Cardiac septum (tissue), 1 donor: ENCODE measurements at places on chromosomes 13 and 19. TPM values are rescaled to one million over a fixed set of nuclear protein-coding genes. Genes with fewer than 3 reads are reported as not detected.

Gene POSTN
- total RNA-seq: 109 TPM

Gene CEACAM7
- total RNA-seq: not detected

Gene NRTN
- total RNA-seq: 23.6 TPM

Gene FAM174C
- total RNA-seq: 20.0 TPM

Gene WASF3
- 7.4 TPM for total RNA-seq

Gene KCNK6
- 14.1 TPM for total RNA-seq

Gene KLK14
- total RNA-seq: 0.32 TPM

Gene FBXL12
- total RNA-seq: 17.0 TPM

Gene C1QTNF9B
- total RNA-seq: 0.48 TPM

Gene SIGLECL1
- not detected for total RNA-seq

Gene CTXN1
- 0.24 TPM for total RNA-seq

Gene SIGLEC6
- 0.22 TPM for total RNA-seq

Gene MEDAG
- total RNA-seq: 11.7 TPM

Gene IGSF23
- total RNA-seq: not detected

Gene MIDN
- 97.5 TPM for total RNA-seq

Gene GPR12
- not detected for total RNA-seq

Gene PKN1
- 136 TPM for total RNA-seq

Gene RASAL3
- 1.7 TPM for total RNA-seq

Gene GSX1
- total RNA-seq: not detected

Gene NLRP11
- total RNA-seq: not detected

Gene CLEC17A
- not detected for total RNA-seq

Gene CCDC194
- 0.40 TPM for total RNA-seq

Gene THSD8
- 0.94 TPM for total RNA-seq

Gene NDUFA7
- 94.0 TPM for total RNA-seq

Gene MEIS3
- total RNA-seq: 3.7 TPM

Gene ANGPTL8
- not detected for total RNA-seq

Gene CEACAM6
- total RNA-seq: 0.16 TPM

Gene USHBP1
- 4.7 TPM for total RNA-seq

Gene LGALS4
- 0.54 TPM for total RNA-seq

Gene PTPRS
- total RNA-seq: 37.5 TPM

Gene TBC1D17
- 48.0 TPM for total RNA-seq

Gene LHFPL6
- total RNA-seq: 68.9 TPM

Gene SYT5
- 0.30 TPM for total RNA-seq

Gene MYO1F
- total RNA-seq: 9.0 TPM

Gene FXYD5
- 19.0 TPM for total RNA-seq

Gene HS6ST3
- total RNA-seq: 1.4 TPM
